RWPE1 (cell line): ENCODE measurements at places on chromosomes 1 and 21.

GRCh38 chr1:211247921-211248320 lies 11.2 kb upstream of the RCOR3 start:
- no peak for DNase-seq

GRCh38 chr1:225655509-225656258 lies 2.8 kb upstream of the ENAH start:
- peak; percentile 94 for DNase-seq

- DNase-seq = no peak
These were observed 45.5 kb upstream of the SPOCD1 start for GRCh38 chr1:31861346-31861745.

GRCh38 chr1:211892577-211892976 lies 62.0 kb upstream of the LPGAT1 start:
- DNase-seq = no peak

DNA sequence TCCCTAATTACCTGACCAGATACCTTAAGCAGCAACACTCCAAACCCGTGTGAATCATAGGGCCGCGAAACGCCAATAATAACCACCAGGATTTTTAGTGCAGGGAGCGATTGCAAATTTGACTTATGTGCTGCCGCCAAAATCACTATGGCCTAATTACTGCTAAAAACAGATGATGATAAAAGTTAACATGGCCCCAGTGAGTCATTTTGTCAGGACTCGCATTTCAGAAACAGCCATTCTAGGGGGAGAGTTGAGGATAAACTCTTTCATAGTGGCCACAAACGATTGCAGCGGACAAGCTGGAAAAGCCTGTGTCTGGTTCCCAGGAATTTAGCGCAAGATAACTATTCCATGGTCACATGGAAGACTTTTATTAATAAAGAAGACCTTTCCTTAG lies 103.4 kb downstream of the HLX start:
- no peak for DNase-seq

DNA sequence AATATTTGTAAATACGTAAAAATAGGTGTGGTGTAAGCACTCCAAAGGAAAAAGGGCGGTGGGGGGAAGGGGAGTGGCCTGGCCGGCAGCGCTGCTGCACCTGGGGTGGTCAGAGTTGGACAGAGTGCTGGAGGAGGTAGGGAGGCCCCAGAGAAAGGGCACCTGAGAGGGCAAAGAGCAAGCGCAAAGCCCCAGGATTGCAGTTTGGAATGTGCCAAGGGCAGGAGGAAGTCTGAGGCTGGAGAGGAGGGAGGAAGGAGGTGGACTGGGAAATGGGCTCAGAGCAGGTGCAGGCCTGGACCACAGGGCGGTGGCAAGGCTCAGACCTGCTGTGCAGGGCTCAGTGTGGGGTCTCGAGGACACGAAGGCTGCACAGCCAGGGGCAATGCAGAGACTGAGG lies 30.6 kb downstream of the LDLRAP1 start:
- DNase-seq = no peak

GRCh38 chr1:70779571-70779970 lies 268.0 kb downstream of the PTGER3 start:
- DNase-seq = no peak

DNA sequence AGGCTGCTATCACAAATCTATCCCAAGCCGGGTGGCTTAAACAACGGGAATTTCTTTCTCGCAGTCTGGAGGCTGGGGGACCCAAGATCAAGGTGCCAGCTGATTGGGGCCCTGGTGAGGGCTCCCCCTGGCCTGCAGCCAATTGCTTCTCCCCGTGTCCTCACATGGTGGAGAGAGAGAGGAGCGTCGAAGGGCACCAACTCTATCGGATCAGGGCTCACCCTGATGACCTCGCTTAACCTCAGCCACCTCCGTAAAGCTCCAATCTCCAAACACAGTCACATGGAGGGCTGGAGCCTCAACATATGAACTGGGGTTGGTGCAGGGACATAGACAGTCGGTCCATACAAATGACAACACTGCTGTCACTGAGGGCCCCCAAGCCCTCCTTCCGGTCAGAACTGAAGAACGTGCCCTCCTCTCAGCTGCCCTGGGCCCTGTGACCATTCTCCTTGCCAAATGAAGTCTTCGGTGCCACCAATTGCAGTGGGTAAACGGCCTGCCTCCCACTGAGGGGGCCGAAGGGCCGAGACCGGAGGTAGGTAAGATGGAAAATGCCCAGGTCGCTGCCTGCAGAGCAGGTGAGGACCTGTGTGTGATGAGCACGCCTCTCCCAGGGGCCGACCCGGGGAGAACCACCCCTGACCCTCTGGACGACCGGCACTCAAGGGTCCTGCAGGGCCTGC lies 211.0 kb downstream of the TOMM20 start:
- no peak for DNase-seq

DNA sequence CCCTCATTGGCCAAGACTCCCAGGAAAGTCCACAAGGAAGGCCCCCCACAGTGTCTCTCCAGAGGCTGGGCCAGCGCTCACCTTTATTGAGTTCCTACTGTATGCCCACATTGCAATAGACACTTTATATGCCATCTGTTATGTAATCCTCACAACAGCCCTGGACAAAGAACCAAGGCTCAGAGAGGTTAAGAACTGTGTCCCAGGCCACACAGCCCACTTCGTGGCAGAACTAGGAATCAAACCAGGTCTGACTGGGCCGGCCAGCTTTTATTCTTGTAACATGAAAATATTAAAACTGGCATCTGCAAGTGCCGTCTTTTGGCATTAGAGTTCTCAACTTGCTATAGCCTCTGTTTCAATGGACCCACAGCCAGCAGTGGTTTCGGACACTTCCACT lies 4.5 kb downstream of the CTRC start:
- no peak for DNase-seq

DNA sequence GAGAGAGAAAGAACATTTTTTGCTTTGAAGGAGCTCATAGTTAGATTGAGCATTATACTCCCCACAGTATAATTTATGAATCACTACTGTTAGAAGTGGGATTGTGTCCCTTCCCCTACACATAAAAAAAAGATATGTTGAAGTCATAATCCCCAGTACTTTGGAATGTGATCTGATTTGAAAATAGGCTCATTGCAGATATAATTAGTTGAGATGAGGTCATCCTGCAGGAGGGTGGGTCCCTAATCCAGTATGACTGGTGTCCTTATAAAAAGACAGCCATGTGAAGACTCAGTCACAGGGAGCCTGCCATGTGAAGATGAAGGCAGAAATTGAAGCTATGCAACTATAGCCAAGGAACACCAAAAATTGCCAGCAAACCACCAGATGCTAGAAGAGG lies 76.4 kb downstream of the TGFB2 start:
- no peak for DNase-seq

DNA sequence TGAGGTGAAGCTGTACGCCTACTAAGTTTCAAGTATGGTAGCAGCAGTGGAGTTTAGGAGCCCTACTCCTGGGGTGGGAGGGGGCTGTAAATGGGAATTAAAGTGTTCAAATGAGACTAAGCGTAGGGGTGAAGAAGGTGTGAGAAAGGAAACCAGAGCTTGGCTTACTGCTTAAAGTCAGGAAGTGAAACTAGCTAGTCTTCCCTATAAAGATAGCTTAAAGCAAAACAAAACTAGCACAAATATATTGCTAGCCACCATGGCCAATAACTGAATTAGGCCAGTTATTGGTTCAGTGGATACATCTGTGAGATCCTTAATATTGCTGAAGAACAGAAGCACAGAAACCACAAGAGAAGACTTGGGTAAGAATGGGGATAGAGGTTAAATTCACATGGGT lies 492.2 kb upstream of the PKN2 start:
- DNase-seq = no peak

DNA sequence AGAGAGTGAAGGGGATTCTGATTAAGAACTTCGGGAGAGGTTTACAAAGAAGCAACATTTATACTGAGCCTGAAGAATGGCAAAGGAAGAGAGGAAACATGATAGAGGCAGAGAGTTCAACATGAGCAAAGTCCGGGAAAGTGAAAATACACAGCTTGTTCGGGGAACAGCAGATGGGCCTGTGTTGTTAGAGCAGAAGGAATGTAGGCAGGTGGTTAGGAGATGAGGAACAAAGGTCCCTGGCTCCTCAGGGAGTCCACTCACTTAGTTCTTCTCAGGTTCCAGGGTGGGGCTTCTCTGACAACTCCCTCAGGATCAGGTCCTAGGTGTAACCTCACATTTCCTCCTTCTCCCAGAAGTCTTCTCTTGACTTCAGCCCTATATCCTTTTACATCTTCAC lies 5.1 kb upstream of the ZNF326 start:
- DNase-seq = no peak

DNA sequence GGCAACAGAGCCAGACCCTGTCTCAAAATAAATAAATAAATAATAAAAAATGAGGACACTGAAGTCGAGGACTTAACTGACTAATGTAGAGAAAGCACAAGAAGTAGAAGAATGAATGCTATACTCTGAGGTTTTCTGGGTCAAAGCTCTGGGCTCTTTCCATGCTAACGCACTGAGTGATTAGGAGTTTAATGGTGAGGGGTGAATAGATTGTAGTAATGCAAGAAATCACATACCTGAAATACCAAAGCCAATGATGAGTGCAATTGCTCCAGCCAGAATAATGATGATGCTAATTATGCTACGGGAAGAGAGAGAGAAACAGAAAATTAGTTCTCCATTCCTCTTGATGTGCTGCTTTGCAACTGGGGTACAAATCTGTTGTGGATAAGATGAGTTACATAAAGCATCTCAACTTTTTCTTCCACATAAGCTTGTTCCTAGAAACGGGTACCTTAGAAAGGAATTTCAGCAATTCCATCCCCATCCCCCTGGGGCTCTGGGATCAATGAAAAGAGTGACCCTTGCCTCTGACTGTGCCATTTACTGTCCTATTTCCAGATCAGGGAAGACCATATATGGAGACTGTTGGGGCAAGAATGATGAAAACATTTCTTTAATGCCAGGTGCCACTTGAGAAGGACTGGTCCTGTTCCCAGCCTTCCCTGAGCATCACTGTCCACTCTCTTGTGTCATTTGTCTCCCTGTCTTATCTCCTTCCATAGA lies 40.7 kb downstream of the VTCN1 start:
- no peak for DNase-seq

- DNase-seq = no peak
These were observed 11.5 kb upstream of the C1orf105 start for GRCh38 chr1:172408958-172409357.

GRCh38 chr1:18161690-18162089 lies 54.1 kb downstream of the IGSF21 start:
- DNase-seq = no peak

DNA sequence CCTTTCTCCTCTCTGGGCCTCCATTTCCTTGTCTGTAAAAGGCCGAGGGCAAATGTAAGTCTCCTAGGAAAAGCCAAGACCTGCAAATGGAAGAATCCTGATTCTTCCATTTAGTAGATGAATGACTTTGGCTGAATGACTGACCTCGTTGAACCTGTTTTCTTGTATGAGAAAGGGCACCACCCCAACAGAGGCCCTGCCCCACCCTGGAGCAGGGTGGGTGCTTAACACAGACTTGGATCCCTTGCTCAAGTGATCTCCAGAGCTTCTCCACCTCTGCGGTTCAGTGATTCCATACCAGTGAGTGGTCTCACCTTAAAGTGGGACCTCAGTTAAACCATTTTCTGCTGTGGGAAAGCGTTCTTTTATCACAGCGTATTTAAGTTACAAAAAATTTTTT lies 39.0 kb upstream of the GUCA2B start:
- DNase-seq = no peak

- DNase-seq = peak; percentile 27
These were observed 51.4 kb downstream of the MARK1 start for GRCh38 chr1:220579317-220579716.

DNA sequence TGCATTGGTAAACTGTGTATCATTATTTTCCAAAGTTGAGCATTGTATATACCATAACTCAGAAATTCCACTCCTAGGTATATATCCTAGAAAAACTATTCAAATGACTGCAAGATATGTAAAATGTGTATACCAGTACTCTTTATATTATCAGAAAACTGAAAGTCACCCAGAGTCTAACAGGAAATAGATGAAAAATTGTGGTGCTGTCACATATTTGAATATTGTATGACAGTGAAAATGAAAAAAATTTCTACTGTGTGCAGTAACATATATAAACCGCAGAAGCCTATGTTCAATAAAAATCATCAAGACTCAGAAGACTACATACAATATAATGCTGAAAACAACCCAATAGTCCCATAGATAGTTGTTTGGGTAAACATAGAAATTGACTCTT lies 74.4 kb upstream of the LYPLAL1 start:
- DNase-seq = no peak

DNA sequence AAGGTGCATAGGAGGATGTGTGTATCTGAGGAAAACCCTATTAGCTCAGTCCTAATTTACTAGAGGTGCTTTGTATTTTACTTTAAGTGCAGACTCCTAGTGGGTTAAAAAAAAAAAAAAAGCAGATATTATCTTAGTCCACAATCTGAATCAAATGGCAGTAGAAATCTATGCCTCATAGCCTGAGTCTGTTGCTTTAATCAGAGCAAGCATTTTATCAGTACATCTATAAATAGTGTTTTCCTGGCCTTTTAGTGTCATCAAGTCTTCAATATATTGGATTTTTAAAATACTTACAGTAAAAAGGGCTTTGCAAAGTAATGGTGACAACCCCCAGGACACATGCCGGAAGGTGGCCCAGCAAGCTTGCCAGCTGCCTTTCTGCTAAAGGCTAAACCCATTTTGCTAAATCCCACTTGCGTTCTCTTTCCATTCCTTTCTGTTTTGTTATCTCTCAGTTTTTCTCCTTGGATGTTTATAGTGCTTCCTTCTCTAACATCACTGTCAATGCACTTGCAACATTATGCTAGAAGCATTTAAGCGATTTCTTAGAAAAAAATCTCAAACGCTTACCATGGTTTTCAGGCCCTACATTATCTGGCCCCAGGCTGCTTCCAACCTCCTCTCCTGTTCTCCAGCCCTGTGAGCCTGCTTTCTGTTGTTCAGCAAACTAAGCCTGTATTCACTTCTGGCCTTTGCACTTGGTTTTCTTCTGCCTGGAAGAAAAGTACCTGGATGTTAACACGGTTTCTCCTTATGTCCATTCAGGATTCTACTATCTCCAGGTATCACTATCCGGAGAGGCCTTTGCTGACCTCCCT lies 206.3 kb downstream of the PDE4B start:
- DNase-seq = no peak

DNA sequence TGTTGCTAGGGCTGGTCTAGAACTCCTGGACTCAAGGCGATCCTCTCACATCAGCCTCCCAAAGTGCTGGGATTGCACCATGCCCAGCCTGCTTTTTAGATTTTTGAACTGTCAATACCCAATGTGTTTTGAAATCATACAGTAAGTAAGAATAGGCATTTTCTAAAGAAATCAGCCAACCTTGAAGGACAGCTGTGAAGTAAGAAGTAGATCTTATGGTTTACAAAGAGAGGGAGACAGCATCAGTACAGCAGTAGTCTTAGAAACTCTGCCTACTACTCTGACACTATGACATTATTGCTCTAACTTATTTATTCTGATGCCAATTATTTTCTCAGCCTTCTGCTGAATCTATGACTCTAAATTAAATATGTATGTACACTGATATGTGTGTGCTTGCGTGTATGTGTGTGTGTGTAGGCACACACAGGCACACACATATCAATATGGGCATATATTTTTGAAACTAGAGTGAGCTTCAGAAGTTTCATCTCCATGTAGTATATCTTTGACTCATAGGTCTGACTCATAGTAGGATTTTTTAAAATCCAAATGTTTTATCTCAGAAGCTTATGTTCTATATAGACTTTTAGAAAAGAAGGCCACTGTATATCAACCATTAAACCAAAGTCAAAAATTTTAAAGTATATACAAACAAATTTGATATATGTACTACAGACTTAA lies 140.4 kb downstream of the COL24A1 start:
- no peak for DNase-seq
